ENCODE measurements at places on chromosomes 6 and 20. TPM values are rescaled to one million over a fixed set of nuclear protein-coding genes. Genes with fewer than 3 reads are reported as not detected.

EMILIN3 gene
- 0.50 TPM for total RNA-seq

CALHM4 gene
- total RNA-seq = not detected

GGTLC1 gene
- not detected for total RNA-seq

NSFL1C gene
- 145 TPM for total RNA-seq

GABRR2 gene
- 0.05 TPM for total RNA-seq

RSPH9 gene
- total RNA-seq = 0.16 TPM

PTGIS gene
- 0.09 TPM for total RNA-seq

CRYBG1 gene
- total RNA-seq = 0.47 TPM

OPRM1 gene
- not detected for total RNA-seq

ASIP gene
- total RNA-seq = not detected

PLN gene
- not detected for total RNA-seq

BCLAF1 gene
- 72.4 TPM for total RNA-seq

HRH3 gene
- 0.03 TPM for total RNA-seq

PRELID3B gene
- total RNA-seq = 57.3 TPM

HTR1E gene
- not detected for total RNA-seq

ECT2L gene
- total RNA-seq = not detected

PRR18 gene
- total RNA-seq = 0.09 TPM

SLC17A3 gene
- total RNA-seq = 1.1 TPM

SNX5 gene
- total RNA-seq = 240 TPM

FOXA2 gene
- 16.4 TPM for total RNA-seq

PRKN gene
- total RNA-seq = 0.02 TPM

ANKRD6 gene
- total RNA-seq = 1.3 TPM

STK35 gene
- total RNA-seq = 12.4 TPM

CLIC5 gene
- not detected for total RNA-seq

TMC2 gene
- not detected for total RNA-seq

HLA-DQB2 gene
- not detected for total RNA-seq

SLC17A9 gene
- total RNA-seq = 0.05 TPM

ZNF133 gene
- total RNA-seq = 9.0 TPM

ZFAND3 gene
- 46.7 TPM for total RNA-seq

SNX3 gene
- total RNA-seq = 81.9 TPM

KCNB1 gene
- total RNA-seq = 0.42 TPM

ADIG gene
- total RNA-seq = not detected

PTCRA gene
- total RNA-seq = not detected

CRIP3 gene
- total RNA-seq = 1.1 TPM

GMDS gene
- 7.6 TPM for total RNA-seq

HLA-DPA1 gene
- total RNA-seq = not detected

SYNGAP1 gene
- total RNA-seq = 3.5 TPM

GABRR1 gene
- not detected for total RNA-seq

HEBP2 gene
- total RNA-seq = 36.2 TPM

UNC5CL gene
- total RNA-seq = 0.52 TPM

ADISSP gene
- 176 TPM for total RNA-seq

PPP1R18 gene
- total RNA-seq = 45.5 TPM

CDSN gene
- not detected for total RNA-seq

DLK2 gene
- 7.9 TPM for total RNA-seq

ENPP5 gene
- not detected for total RNA-seq

ABHD16B gene
- not detected for total RNA-seq

PAK5 gene
- total RNA-seq = not detected

ACTL10 gene
- total RNA-seq = not detected

OR2B6 gene
- total RNA-seq = 0.15 TPM

FAXC gene
- total RNA-seq = 6.4 TPM

CST5 gene
- total RNA-seq = not detected

SLC23A2 gene
- total RNA-seq = 17.0 TPM

HSPA12B gene
- total RNA-seq = 0.35 TPM

AAR2 gene
- 39.2 TPM for total RNA-seq

RRAGD gene
- 3.8 TPM for total RNA-seq

CST2 gene
- total RNA-seq = 0.32 TPM

PGC gene
- total RNA-seq = not detected

All from A549 treated with CORT108297 at 1 μM for 4 hours (cell line).